ENCODE measurements at places on chromosomes 3 and 15.

- peak; percentile 70 for DNase-seq
Observed at GRCh38 chr3:81758275-81758674, 3.2 kb downstream of the GBE1 start.

- DNase-seq, result no peak
Observed at GRCh38 chr3:18425641-18426257, 610 bp upstream of the SATB1 start.

DNA sequence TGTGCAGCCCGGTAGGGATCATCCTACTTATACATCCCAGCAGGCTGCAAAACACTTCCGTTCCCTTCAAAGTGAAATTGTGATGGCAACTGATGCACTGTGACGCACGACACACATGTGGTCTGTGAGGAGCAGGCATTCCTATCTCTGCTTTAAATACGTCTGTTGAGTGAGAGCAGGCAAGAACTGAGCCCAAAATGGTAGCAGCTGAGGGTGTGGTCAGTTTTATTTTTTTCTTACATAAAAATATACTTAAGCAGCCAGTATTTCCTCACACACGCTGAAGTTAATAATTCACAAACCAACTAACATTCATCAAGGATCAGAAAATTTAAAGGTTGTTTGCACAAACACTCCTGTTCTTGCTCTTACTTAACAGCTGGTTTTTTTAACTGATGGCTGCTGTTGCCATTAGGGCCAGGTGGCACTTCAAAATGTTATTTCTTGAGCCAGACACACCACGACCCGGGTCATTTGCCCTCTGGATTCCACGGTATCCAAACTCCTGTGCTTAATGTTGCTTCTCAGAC is 23.9 kb downstream of the LRIG1 start:
- no peak for DNase-seq

GRCh38 chr15:56725386-56725785 is 7.9 kb downstream of the ZNF280D start:
- no peak for DNase-seq

DNA sequence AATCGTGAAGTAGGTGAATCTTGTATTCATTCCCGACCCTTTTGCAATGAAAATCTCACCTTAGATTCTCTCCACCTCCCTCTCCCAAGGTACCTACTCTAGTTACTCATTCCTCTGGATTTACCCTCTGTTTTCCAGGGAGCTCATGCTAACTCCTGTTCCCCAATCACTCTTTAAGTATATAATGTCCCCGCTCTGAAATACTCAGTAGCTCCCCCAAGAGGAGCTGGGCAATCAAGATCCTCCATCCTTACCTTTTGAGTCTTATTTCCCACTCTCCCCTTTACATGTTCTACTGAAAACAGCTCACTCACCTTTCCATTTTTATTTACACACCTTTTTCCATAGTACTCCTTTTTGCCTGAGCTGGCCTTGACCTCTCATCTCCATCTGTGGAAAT is 599.9 kb downstream of the RBMS3 start:
- DNase-seq, result no peak

GRCh38 chr15:37368961-37369360 is 268.6 kb upstream of the MEIS2 start:
- no peak for DNase-seq

- no peak for DNase-seq
Observed at GRCh38 chr3:57383406-57383805, 90.9 kb upstream of the ASB14 start.

- DNase-seq, result peak; percentile 28
Observed at GRCh38 chr3:157261000-157261399, 101.1 kb upstream of the CCNL1 start.

- DNase-seq, result no peak
Observed at GRCh38 chr3:193344486-193344885, 34.1 kb downstream of the ATP13A5 start.

GRCh38 chr3:64354221-64354620 is 129.0 kb upstream of the PRICKLE2 start:
- no peak for DNase-seq

GRCh38 chr3:191774485-191774884 is 313.5 kb downstream of the PYDC2 start:
- peak; percentile 82 for DNase-seq

- no peak for DNase-seq
Observed at GRCh38 chr3:168548719-168549118, 453.0 kb upstream of the GOLIM4 start.
